GM12892 (cell line): ENCODE measurements at places on chromosomes 13 and 19.

DNA sequence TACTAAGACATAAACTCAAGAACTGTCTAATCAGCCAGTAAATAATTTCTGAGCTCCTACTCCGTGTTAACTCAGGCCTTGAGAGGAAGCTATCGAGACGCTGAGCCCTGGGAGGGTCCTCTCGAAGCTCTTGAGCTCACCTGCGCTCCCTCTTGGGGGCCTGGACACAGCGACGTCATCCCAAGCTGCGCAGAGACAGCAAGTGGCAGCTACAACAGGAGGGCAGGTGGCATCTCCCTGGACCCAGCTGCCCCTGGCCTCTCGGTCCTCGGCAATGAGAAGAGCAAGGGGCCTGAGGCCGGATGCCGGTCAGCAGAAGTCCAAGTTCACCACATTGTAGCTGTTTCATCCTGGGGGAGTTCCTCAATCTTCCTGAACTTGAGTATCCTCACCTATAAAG lies 30.5 kb upstream of the TUBGCP3 start:
- DNase-seq = no peak

DNA sequence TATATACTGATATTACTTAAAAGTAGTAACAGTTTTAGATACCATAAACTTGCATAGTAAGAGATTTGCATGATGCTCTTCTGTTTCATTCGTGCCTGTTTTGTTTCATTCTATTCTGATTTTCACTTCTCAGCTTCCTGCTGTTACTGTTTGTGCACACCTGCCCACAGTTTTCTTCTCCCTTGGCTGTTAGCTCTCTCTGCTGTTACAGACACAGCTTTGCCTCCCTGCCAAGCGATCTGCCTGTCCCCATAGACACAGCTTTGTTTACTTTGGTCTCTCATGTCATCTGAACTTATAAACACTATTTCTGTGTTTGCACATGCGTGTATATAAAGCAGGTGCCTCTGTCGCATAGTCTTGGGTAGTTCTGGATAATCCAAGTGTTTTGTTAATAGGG lies 21.4 kb upstream of the UPF3A start:
- DNase-seq = no peak

- no peak for DNase-seq
Measured at GRCh38 chr19:32201636-32202051, 143.8 kb upstream of the ZNF507 start.

GRCh38 chr13:109867766-109868165 lies 81.4 kb upstream of the IRS2 start:
- no peak for DNase-seq

GRCh38 chr13:26721251-26722121 lies 39.1 kb downstream of the GPR12 start:
- no peak for DNase-seq

- DNase-seq = no peak
Measured at GRCh38 chr13:102401265-102401664, 583 bp downstream of the FGF14 start.
